ENCODE measurements at places on chromosomes 13 and 19.

DNA sequence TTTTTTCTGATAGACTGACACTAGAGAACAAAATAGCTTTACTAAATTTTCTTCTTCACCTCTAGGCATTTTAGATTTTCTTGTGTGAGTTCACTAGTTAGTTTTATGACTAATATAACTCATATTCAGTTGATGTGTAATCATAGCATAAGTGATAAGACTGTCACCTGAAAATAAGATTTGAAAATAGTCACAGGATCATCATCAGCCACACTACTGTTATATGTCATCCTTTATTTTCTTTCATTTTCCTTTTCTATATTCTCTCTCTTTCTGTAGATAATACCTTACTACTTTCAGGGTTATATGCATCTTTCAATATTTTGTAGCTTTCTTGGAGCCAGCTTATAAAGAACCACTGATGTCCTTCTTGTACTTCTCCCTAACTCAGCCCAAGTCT, 292.6 kb downstream of the TDRD3 start:
- DNase-seq = no peak

DNA sequence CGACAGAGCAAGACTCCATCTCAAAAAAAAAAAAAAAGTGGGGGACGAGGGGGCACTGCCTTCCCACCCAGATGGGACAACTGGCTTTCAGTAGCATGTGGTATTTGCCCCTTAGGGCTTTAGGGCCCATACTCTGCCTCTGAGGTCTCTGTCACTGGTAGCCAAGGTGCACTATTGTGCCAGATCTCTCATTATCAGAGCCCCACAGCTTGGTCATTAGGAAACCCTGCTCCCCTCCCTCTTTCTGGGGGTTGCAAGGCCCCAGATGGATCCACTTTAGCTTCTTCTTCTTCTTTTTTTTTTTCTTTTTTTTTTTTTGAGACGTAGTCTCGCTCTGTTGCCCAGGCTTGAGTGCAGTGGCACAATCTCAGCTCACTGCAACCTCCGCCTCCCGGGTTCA, 11.2 kb upstream of the ZNF358 start:
- DNase-seq = no peak

DNA sequence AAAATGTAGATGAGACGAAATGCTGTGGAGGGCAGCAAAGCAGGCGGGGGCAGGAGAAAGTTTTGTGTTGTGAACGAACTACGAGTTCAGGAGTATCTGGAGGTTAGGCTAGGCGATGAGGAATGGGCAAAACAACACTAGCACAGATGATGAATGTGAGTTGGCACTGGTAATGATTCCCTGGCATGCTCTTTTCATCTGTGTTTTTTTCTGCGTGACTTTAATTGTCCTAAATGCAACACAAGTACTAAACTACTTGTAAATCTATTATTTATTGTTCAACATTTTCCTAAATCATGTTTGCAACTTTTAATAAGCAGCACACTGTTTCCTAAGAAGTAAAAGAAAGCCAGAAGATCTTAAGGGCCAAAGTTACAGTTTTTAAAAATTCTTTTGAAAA, 19.2 kb downstream of the TNFSF13B start:
- DNase-seq = no peak

- no peak for DNase-seq
Measured at GRCh38 chr19:7109678-7110289, 40.3 kb downstream of the ZNF557 start.

GRCh38 chr19:45902651-45903625, 525 bp upstream of the MYPOP start:
- peak; percentile 97 for DNase-seq

DNA sequence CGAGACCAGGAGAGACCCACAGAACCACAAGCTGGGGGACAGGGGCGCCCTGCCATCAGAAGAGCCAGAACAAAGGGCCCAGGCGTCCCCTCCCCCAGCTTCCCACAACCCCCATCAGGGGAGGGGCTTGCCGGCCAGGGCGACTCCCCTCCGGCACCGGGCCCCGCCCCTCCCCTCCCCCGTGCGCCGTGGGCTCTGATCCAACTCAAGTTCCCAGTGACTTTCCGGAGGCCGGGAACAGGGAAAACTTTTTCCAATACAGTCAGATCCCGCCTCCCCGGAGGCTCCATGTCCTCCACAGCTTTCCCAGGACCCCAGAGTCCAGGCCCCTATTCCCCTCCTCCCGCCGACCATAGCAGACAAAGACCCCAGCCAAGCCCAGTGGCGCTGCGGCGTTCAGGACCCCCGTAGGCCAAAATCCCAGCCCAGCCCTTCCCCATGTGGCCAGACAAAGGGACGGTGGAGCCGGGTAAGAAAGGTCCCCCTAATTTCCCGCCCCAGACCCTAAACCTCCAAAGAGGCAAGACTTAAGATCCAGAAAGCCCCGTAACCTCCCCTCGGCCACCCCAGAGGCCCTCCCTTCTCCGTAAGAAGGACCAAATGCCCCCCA, 673 bp downstream of the TEAD2 start:
- DNase-seq = peak; percentile 74

- DNase-seq = no peak
Measured at GRCh38 chr13:30103161-30103840, 204.1 kb downstream of the KATNAL1 start.
